ENCODE measurements at places on chromosomes 5 and 9.
A peak's percentile ranks its signal among the peaks of the same experiment; 100 is the strongest.

GRCh38 chr5:72288924-72289323 lies 31.1 kb downstream of the MRPS27 start:
- peak; percentile 35 for DNase-seq

GRCh38 chr5:20604992-20605391 lies 617.0 kb upstream of the CDH18 start:
- no peak for DNase-seq

DNA sequence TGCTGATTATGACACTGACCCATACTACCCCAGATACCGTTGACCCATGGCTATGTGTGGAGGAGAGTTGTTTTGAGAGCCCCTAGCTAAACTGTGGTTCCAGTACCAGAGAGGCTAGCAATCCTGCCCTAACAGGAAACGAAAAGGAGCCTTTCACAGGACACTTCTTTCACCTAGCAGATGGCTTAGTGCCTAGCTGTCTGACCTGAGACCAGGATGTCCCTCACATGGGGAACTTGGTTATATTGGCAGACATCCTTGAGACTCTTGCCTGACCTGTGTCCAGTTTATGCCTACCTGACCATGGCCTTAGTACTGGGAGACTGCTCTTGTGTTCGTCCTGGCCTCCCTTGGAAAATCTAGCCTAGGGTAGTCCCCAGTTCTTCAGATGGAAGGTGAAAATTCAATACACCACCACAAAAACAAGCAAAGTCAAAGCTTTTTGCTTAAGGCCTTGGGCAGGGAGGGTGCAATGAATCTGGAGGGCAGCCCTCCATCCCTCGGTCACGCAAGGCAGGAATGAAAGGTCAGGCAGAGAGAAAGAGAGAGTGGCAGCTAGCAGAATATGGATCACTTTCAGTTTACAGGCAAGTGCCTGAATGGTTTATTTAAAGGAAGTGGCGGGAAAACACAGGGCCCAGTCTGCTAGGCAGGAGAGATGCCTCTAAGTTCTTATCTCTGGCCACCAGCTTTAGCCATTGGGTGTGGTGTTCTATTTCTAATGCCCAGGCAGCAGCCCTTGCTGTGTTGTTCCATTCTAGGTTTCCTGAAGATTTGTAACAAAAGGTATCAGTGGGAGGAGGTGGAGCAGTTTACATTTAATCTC lies 16.4 kb upstream of the ZNF474 start:
- no peak for DNase-seq

- peak; percentile 8 for DNase-seq
Measured at GRCh38 chr5:89628876-89629635, 746.1 kb upstream of the MEF2C start.

DNA sequence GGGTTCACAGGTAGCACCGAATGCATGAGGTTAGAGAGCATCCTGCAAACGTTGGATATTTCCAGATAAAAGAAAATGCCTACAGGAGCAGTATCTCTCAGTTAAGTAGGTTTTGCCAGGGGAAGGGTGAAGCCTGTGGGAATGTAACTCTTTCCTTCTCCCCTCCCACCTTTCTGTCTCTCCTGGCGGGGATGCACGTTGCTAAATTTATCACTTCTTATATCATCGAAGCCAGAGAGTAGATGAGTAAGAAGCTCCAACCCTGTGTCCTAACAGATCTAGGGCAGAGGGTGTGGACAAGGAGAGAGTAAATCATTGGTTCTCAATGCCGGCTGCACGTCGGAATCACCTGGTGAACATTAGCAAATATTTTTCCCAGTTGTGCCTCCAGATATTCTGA lies 457.5 kb downstream of the ENC1 start:
- no peak for DNase-seq

- DNase-seq = peak; percentile 15
Measured at GRCh38 chr5:179771311-179771895, 22.4 kb upstream of the LTC4S start.

- no peak for DNase-seq
Measured at GRCh38 chr9:69970001-69970533, 73.6 kb upstream of the MAMDC2 start.

DNA sequence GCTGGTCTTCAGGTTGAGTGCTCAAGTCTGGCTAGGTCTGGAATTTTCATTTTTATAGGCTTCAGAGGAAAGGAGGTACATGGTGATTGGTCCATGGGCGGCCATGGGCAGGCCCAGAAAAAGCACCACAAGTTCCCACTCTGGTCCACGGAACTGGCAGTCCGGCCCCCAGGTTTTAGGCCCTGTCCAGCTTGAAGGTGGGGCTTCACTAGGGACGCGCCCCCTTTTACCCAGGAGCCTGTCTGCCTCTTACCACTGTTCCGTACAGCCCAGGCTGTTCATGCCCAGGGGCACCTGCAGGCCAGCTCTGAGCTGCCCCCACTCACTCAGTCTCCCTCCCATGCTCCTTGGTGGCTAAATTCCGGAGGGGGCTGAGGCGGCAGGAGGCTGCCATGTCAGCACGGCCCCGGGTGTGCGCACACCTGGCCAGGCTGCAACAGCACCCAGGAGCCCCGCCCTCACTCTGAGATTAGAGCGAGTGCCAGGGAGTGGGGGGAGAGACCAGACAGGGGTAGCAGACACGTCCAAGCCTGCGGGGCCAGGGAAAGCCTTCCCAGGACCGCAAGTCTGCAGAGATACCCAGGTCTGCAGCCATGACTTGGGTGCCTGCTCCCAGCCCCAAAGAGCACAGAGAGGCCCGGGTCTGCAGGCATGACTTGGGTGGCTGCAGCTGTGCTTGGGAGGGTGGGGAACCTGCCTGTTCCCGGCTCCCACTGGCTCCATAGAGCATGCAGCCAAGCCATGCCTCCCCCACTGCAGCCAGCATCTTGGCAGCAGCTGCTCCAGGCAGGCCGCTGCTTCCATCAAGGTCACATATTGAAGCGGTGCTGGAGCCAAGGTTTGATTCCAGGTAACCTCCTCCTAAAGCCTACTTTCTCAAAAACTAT lies 390.2 kb upstream of the SGCD start:
- no peak for DNase-seq

- no peak for DNase-seq
Measured at GRCh38 chr5:146238973-146239372, 35.6 kb downstream of the RBM27 start.

DNA sequence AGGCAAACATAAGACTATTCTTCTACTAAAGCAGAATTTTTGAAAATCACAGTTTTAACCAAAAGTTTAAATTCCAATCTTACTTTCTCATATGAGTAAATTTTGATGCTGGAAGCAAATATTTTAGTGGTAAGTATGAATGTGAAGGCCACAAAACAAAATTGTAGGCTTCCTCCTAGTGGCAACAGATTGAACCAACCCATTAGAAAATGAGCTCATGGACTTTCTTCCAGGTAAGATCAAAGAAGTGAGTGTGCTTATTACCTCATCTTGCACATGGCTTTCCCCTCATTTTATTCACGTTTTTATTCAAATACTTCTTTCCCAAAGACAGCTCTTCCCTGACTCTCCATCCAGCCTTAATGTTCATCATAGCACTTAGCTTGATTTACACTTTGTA lies 16.5 kb upstream of the RLN2 start:
- DNase-seq = no peak

GRCh38 chr9:111474385-111474784 lies 9.8 kb downstream of the ECPAS start:
- no peak for DNase-seq

DNA sequence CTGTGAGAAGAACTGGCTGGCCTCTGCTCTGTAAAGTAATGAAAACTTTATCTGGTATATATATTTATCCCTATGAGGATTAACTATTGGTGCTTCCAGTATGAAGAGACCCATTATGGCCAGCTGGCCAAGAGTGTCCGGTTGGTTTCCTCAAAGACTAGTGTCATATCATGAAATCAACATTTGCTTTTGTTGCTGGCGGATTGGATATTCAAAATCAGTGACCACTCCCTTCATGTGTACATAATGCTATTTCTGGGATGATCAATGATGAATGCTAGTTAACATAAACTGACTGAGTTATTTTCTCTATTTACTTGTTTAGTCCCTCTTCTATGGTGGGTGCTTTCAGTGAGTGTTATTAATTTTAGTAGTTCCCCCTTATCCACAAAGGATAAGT lies 60.8 kb upstream of the NUDT12 start:
- no peak for DNase-seq
